ENCODE measurements at places on chromosomes 4 and X.

DNA sequence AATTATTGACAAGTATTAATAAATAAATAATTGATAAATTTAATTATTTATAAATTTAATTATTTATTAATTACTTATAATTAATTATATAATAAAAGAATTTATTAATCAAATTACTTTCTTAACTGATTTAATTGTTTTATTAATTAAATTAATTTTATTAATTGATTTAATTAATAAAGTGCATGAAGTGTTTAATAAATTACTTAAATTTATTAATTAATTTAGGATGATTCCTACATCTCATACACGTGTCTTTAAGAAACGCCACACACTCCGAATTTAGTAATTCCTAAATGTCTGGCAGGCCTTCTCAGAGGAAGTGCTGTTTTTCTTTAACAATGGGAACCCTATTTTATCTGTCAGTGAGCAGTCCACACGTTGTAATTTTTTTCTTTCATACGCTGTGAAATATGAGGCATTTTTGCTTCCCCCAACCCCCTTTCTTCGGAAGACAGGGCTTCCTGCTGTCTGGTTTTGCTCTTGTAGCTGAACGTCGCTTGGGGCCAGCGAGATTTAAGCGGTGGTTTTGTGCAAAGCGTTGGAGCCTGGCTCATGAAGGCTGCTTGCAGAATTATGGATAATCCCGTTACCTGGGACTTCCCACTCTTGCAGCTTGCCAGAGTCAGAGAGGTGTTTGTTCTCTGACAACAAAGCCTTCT, 46.8 kb downstream of the CRLF2 start:
- DNase-seq: no peak

GRCh38 chr4:75512386-75513211, 1.6 kb downstream of the RCHY1 start:
- DNase-seq: no peak

DNA sequence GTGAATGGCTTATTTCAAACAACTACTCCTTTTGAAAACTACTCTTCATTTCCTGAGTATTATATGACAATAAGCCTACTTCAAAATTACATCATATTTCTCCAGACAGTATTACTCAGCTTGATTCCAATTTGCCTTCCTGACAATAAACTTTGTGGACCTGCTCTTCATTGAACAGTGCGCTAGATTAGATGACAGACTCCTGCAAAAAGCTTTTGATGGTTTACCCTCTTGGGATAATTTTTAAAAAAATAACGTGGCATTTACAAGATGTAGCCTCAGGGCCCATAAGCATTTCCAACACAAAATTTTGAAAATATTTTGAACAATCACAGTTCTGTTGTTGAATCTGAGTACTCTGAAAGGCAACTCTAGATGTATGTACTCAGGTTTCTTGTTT, 25.9 kb downstream of the MGAT4D start:
- no peak for DNase-seq

DNA sequence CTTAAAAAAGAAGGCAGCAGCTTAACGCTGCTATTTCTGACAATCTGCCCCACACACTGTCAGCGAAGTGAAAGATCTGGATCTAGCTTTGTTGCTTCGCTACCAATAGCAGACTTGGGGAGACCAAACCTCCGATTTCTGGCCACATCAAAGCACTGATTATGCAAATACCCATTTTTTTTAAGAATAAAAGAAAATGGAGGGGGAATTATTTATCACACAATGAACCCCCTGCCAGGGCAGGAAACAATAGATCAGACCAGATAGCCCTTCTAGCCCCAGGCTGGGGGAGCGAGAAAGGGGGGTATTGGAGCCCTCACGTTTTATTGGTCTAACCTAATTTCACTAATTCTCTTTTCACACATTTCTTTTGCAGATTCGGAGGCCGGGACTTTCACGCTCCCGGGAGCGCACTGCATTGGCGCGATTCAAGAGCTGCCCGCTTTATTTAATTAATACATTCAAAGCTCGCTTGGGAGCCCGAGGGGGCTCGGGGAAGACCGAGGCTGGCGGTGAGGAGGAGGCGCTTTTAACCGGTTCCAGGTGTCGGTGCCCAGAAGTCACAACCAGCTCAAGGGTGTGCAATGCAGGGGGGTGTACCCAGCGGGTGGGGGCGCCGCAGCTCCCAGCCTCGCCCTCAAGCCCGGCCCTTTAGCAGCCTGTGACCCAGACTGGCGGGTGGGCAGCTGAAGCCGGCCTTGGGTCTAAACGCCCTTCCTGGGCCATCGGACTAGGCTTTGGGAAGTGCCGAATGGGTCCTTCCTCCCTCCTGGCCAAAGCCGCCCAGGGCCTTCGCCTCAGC, 5.5 kb downstream of the NEUROG2 start:
- peak; percentile 29 for DNase-seq

DNA sequence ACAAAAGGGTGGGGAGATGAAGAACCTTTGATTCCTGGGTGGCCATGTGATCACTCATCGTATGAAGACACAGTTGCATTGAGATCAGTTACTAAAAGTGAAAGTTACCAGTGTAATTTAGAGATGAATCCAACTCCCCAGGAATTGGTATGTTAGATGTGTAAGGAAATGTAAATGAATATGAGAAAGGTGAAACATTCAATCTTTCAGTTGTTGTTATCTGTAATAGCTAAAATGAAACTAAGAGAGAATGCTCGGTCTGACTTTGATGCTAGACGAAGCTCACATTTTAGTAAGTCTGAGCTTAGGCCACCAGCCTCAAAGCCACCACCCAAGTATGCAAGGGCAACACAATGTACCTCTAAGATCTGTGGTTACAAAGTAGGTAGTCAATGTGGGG, 194.3 kb upstream of the POF1B start:
- peak; percentile 19 for DNase-seq

DNA sequence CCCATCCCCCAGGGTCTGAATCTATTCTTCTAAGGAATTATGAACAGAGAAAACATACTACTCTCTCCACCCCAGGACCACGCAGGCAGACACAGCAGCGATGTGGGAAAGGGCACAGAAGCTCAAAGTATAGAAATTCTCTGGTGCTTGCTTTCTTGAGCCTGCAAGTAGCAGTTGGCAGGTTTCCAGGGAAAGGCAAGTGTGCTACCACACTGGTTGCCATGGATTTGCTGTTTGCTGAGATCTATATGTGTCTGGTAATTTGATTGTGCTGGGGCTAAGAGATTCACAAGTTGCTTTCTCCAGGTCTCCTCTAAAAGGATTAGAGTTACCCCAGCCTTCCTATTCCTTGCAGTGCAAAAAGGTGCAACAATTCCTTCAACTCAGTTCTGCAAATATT, 83.1 kb downstream of the GUCY2F start:
- DNase-seq: no peak

DNA sequence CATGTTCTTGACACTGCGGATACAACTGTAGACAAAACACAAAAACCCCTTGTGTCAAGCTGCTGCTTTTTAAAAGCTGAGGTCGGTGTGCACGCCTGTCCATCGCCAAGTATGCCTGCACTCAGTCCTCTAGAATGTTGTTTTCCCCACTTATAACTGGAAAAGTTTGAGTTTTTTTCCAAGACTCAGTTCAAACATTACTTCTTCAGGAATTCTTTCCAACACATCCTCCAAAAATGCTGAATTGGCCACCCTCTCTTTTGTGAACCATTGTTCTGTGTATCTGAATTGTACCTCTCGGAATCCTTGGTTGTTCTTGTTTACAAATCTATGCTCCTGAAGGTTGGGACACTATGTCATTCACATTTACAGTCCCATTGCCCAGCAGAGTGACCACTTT, 94.6 kb downstream of the REELD1 start:
- no peak for DNase-seq

GRCh38 chrX:46978341-46979291, 66.4 kb downstream of the JADE3 start:
- peak; percentile 88 for DNase-seq

DNA sequence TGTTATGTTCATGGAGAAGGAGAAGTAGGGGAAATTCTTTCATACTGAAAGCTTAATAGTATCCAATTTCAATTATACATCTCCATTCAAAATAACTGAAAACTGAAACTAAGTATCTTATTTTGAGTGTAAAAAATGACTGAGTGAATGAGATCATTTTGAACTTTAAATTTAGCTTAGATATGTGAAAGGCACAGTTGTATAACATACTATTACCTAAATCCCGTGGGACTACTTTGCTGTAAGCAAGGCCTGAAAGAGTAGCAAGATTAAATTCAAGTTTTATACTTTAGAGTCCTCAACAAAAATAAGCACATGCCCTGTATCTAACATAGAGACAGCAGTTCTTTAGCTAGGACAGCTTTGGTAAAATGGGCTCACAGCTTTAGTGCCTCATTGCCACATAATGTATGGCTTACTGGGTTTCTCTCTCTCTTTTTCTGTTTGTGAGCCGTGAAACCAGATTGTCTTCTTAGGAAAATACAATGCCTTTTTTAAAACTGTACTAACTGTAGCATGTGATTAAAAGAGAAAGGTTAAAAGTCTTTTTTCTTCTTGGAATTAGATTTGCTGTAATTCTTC, 43.2 kb downstream of the GSTCD start:
- DNase-seq: no peak

- DNase-seq: no peak
Observed at GRCh38 chr4:121094297-121094966, 22.1 kb upstream of the NDNF start.

DNA sequence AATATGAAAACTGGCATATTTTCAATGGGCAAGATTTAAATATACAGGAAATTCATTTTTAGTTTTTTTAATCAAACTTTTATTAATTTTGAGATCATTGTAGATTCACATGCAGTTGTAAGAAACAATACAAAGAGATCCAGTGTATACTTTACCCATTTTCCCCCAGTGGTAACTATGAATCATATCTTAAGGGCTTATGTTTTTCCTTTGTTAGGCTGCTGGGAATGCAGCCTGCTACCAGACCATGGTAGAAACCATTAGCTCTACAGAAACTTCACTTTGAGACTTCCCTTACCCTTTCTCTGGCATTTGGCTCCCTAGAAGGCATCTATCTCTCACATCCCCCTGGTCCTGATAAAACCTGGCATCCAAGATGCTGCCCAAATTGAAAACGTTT, 147.6 kb upstream of the EOLA2 start:
- DNase-seq: no peak

DNA sequence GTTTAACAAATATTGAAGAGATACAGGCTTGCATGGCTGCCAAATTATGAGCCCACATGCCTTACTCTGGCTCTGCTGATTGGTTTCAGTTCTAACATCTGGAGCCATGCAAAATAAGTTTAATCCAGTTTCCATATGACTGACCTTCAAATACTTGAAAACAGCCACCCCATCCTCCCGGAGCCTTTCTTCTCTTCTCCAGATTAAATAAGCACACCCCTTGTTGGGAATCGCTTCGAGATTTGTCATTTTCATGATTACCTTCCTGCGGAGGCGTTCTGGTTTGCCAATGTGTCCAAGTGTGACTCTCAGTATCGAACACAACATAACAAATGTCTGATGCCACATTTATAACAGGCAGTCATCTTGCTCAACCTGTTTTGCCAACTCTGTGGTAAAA, 101.6 kb upstream of the JADE1 start:
- DNase-seq: no peak

- no peak for DNase-seq
Observed at GRCh38 chr4:57097711-57098110, 12.5 kb downstream of the IGFBP7 start.

GRCh38 chr4:9904976-9905587, 116.2 kb downstream of the SLC2A9 start:
- peak; percentile 18 for DNase-seq

- no peak for DNase-seq
Observed at GRCh38 chrX:65925592-65925991, 114.3 kb downstream of the VSIG4 start.

DNA sequence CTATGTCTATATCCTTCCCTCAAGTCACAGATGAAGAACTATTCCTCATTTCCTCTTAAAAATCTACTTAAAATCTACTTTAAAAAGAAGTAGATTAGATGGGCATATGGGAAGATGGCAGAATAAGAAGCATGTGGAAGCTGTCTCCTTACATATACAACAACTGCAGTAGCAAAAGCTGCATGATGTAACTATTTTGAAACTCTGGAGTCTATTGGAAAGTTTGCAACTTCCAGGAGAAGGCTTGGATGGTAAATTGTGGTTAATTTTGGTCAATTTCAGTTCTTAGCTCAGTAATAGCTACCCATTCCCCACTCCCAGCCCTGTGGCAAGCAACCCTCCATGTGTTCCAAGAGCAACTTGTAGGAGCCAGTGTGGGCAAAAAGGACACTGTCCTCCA, 36.9 kb downstream of the MORC4 start:
- no peak for DNase-seq

GRCh38 chr4:67713529-67714247, 12.7 kb upstream of the UBA6 start:
- no peak for DNase-seq

DNA sequence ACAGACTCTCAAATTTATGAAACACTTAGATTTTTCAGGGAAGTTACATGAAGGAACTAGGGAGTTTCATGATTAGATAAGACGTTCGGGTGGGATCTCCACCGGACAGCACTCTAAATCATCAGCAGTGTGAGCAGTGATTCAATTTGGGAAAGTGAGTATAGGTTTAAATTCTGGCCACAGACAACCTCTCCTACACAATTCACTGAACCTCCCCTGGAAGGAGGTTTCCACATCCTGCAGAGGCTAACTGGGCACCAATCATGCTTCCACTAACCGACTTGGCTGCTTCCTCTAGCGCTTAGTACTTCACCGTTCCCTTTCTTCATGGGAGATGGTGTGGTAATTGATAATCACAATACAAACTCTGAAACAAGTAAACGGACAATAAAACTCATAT, 5.6 kb downstream of the CXCL9 start:
- no peak for DNase-seq

DNA sequence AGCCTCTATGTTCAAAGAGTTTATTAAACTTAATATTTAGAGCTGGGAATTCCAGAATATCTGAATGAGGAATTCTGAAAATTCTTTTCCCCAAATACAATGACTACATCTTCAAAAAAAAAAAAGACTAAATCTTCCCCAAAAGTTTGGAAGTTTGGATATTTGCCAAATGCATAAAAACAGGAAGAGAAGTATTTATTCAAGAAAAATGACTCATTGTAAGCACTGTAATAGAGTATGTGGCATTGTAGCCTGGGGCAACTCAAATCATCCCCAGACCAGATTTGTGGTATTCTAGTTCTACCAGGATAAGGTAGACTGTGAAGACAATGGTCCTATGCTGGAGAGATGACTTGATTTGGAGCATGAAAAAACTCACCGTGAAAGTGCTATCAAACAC, 78.5 kb upstream of the PDHA2 start:
- no peak for DNase-seq

GRCh38 chr4:101853691-101854090, 63.2 kb downstream of the BANK1 start:
- no peak for DNase-seq

- no peak for DNase-seq
Observed at GRCh38 chrX:47168495-47169073, 23.6 kb downstream of the RBM10 start.

All from activated T-cell treated with anti-CD3 and anti-CD28 coated beads, Interleukin-2, amount 50 U/mL, for 48 hours (primary cell).